CD4-positive, alpha-beta T cell treated with Interleukin-15 for 4 hours (primary cell): ENCODE measurements at places on chromosomes 2 and 18.

DNA sequence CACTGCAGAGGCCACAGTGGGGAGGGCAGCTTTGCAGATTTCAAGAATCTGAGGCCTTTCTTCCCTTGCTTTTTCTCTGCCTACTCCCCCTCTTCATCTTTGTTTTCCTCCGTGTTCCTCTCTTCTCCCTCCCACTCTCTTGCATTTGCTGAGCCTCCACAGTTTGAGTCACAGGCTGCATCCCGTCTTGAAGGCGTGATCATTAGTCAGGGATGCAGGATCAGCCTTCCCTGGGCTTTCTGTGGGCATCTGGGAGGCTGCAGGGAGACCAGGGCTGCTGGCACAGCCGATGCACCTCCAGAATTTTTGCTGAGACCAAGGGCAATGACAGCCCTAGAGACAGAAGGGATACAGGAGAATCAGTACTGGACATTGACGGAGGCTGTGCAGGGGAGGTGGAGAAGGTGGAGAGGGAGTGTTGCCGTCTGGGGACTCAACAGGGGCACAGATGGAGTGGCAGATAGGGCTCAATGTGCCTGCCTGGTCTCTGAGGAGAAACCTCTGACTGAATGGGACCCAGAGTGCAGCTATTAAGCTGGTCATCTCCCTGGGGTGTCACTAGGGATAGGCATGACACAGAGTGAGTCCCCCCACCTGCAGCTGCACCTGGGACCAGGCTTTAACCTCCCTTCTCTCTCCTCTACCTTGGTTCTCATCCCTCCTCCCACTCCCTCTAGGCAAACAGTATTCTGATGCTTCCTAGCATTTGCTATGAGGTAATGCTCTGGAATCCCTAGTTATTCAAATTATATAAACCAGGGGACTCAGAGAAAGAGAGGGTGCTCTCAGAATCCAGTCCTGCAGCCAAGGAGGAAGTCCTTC is 29.0 kb upstream of the DNAJC27 start:
- DNase-seq: no peak

DNA sequence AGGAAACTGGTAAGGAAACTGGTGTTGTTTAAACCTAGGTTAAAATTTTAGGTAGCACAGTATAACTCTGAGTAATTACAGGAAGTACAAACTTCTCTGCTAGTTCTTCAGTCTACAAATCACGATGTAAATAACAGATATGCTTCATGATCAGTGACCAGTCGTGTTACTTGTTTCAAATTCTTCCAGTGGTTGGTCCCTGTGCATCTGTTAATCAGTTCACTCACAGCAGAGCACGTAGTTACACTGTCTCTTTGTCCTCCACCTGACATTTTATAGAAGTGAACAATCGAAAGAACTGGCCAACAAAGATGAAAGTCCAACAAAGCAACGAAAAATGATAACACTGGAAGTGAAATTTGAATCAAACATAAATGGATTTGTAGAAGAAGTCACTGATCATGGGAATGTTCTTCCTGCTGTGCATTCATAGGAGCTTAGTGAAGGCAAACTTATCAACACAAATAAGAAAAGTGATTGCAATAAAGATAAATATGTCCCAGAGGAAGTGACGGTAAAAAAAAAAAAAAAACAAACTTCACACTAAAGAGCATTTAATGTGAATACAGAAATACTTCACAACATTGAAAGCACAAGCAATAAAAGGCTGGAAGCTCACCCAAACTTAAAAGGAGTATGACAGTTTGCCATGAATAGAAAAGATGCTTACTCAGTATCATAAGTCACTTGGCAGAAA is 7.0 kb downstream of the EIF2AK2 start:
- peak; percentile 50 for DNase-seq

GRCh38 chr18:7592305-7593071 is 25.4 kb downstream of the PTPRM start:
- no peak for DNase-seq

- no peak for DNase-seq
Measured at GRCh38 chr2:70905443-70906421, 30.0 kb upstream of the ATP6V1B1 start.

DNA sequence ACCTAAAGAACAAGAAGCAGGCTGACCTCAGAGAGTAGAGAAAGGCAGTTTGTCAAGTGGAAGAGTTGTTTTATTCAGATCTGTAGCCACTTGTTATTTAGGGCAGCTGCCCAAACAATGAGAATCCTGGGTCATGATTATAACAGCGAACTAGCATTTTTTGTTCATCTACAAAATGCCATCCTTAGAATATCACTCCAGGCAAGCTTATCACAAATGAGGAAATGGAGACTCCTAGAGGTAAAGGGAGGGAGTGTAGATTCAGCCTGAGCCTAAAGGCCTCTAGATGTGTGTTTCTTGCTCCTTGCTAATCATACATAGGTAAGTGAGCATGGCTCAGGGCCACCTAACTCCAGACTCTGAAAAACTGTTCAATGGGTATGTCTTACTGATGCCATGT is 126.1 kb downstream of the HNMT start:
- peak; percentile 2 for DNase-seq

GRCh38 chr18:61949946-61950345 is 57.1 kb upstream of the RNF152 start:
- DNase-seq: no peak

GRCh38 chr2:135948642-135949355 is 36.6 kb downstream of the DARS1 start:
- peak; percentile 65 for DNase-seq
